ENCODE measurements at places on chromosomes 2 and 18.

- DNase-seq = no peak
Measured at GRCh38 chr2:1219901-1220573, 193.2 kb upstream of the TPO start.

- DNase-seq = no peak
Measured at GRCh38 chr2:170739507-170740046, 24.4 kb downstream of the SP5 start.

DNA sequence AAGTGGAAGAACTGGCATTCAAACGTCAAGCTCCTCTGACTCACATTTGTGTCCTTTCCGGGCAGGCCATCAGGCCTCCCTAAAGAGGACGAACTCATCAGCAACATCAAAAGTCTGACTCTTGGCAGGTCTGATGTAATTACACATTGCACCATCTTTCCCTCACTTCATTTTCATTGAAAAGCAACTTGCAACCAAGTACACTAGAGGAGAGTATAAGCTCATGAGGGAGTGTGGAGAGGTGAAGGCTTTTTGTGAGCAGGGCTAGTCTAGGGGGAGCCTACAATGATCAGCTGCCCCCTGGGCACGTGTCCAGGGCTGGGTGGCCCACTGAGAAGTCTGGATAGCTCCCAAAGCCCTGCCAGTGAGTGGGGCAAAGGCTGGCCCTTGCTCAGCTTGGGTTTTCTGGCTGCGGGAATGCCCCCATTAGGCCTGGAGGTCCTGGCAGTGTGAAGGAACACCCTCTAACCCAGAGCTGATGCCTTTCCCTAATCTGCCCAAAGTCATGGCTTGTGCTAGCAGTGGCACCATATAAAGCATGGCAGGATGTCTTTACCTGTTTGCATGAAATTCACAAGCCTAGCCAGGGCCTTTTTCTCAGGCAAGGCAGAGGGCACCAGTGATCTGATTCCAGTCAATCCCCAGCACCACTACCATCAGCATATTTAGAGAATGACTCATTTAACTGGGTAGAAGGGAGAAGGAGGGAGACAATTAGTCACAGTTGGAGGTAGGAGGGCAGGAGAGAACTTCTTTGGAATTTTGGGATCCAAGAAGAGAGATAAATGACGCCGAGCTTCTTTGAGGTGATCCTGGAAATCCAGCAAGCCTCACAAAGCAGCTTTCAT, 8.5 kb upstream of the DAW1 start:
- DNase-seq = no peak

GRCh38 chr18:79798999-79799370, 1.2 kb downstream of the KCNG2 start:
- no peak for DNase-seq

GRCh38 chr2:196182439-196183171, 11.2 kb upstream of the STK17B start:
- no peak for DNase-seq

- no peak for DNase-seq
Measured at GRCh38 chr2:201258666-201259615, 1.4 kb upstream of the CASP8 start.

GRCh38 chr2:8472545-8473323, 209.1 kb upstream of the ID2 start:
- no peak for DNase-seq

GRCh38 chr2:178530625-178531142, 50.4 kb downstream of the PLEKHA3 start:
- no peak for DNase-seq

- no peak for DNase-seq
Measured at GRCh38 chr2:152200565-152201465, 25.3 kb upstream of the STAM2 start.

GRCh38 chr2:95234286-95234785, 27.0 kb downstream of the ZNF892 start:
- DNase-seq = no peak

DNA sequence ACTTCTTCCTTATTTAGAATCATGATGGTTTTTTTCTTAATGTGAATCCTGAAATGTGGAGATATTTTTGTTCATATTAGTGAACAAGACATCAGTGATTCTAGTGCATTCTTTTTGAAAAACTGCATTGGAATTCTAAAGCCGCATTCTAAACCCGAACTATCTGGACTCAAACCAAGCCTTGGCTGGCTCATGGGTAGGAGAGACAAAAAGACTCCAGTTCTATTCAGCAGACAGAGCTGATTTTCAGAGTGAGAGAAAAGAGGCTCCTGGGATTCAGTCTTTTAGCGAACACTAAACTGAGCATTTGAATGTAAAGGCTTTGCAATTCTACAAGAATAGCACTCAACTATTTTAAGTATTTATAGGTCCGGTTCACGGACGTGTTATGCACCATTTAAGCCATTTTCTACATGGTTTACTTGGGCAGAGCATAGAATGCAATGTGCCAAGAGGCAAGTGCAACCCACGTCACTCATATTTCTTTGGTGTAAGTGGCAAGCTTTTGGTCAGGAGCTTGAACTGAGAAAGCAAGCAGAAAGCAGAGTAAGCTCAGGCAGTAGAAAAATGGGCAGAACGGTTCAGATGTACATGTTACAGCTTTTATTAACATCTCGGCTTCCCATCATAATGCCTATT, 227.3 kb upstream of the RAB12 start:
- DNase-seq = no peak

- DNase-seq = no peak
Measured at GRCh38 chr18:59988098-59988706, 88.4 kb downstream of the PMAIP1 start.

DNA sequence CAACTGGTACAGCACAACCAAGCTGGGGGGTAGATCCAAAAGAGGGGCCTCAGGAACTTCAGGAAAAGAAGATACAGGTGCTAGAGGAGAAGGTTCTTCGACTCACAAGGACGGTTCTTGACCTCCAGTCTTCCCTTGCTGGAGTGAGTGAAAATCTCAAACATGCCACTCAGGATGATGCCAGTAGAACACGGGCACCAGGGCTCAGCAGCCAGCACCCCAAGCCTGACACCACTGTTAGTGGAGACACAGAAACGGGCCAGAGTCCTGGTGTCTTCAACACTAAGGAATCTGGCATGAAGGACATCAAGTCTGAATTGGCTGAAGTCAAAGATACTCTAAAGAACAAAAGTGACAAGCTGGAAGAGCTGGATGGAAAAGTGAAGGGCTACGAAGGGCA, 43.8 kb downstream of the EMILIN2 start:
- no peak for DNase-seq

GRCh38 chr2:162317058-162317742, 1.3 kb downstream of the IFIH1 start:
- DNase-seq = no peak

- DNase-seq = no peak
Measured at GRCh38 chr2:85259101-85259590, 68.6 kb downstream of the TGOLN2 start.

GRCh38 chr2:207534417-207534816, 4.7 kb downstream of the CREB1 start:
- no peak for DNase-seq

DNA sequence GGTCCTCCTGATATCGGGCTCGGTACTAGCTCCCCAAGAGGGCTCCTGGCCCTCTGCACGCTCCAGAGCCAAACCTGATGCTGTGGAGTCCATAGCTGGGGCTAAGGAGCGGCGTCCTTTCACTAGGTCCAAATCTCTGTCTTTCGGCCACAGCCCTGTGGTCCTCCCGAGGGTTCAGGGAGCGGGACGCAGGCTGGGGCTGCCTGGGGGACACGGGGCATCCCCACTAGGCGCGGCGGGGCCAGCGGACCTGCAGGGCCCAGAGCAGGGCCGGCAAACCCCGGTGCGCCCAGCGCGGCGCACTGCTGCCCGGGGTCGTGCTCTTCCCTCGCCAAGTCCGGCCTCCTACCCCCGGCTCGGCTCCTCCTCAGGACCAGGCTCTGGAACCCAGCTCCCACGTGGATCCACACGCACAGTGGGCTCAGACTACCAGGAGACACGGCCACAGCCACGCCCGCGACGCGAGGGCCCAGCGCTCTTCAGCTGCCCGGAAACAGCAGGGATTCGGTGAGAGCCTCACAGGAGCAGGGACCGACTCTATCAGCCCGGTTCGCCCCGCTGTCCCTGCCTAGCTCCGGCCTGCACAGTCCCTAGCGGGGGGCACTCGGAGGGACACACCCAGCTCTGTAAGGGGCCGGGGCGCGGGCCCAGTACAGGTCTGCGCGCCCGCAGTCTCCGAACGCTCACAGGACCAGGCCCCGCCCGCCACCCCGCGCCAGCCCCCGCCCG, 593 bp downstream of the ZNF514 start:
- DNase-seq = no peak

GRCh38 chr2:17208511-17208910, 309.7 kb downstream of the RAD51AP2 start:
- no peak for DNase-seq

- DNase-seq = no peak
Measured at GRCh38 chr2:127624320-127624755, 21.6 kb upstream of the GPR17 start.

GRCh38 chr18:79944126-79944731, 7.2 kb downstream of the SLC66A2 start:
- DNase-seq = no peak

- DNase-seq = no peak
Measured at GRCh38 chr2:205139822-205140463, 542.4 kb upstream of the NRP2 start.

DNA sequence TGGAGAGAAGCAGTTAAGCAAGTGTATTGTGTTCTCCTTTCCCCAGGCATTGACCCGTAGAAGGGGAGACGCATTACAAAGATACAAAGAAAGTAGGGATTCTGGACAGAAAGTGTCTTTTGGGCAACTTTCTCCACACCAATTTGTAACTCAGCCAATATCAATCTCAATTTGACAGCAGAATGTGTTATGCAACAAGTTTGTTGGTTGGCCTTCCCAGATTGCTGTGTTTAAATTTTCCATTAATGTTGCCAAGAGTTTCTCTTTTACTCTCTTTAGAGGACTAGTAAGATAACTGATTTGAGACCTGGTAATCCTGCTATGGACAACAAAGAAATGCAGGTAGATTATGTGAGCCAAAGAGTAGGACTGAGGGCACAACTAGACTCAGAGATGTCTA, 279.6 kb downstream of the ZNF804A start:
- no peak for DNase-seq

- DNase-seq = no peak
Measured at GRCh38 chr2:211161236-211161635, 604.8 kb downstream of the CPS1 start.

- DNase-seq = no peak
Measured at GRCh38 chr2:232085826-232086425, 124.4 kb downstream of the DIS3L2 start.

DNA sequence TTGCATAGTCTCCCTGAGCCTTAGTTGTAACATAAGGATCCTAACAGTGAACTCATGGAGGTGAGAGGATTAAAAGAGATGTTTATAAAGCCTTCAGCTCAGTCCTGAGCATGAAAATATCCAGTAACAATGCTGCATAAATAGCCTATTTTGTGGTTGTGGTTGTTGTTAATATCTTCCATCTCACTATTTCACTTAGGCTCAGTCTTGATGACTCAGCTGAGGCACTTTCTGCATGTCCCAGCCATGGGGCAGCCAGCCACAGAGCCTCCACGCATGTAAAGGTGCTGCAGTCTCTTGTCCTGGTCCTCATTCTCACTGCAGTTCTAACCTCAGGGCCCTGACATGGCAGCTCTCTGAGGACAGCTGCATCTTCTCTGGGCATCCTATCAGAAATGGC, 218.8 kb upstream of the PKDCC start:
- DNase-seq = no peak

DNA sequence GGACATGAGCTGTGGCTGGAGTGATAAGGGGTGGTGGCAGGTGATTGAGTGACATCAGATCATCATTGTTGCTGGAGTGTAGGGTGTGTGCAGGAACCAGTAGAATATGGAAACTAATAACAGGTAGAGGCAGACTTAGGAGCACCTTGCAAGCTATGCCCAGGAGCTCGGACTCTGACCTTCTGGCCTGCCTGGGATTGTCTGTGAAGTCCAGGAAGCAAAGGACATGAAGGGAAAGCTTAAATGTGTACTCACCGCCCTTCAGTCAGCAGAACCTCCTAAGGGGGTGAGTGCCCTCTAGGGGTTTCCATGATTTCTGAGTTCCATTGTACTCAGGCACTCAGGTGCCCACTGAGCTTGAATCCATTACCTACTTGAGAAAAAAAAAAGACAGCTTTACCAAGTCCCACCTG, 104.2 kb downstream of the CRIM1 start:
- DNase-seq = no peak

DNA sequence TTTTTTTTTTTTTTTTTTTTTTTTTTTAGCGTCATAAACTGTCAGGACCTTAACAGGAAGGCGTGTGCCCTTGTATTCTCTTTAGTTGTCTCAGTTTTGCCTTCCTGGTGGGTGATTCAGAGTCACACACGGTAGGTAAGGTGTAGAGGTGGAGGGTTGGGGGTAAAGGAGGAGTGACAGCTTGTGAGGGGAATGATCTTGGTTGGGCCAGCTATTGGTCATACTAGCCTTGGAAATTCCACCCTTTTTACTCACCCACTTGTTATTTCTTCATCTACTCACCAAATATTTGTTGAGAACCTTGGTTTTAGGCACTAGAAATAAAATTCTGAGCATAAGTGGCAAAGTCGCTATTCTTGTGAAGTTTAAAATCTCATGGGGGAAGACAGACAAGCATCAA, 22.2 kb downstream of the SMIM21 start:
- DNase-seq = no peak

GRCh38 chr2:207501802-207502576, 27.8 kb upstream of the CREB1 start:
- DNase-seq = no peak

GRCh38 chr2:25312958-25313710, 28.6 kb downstream of the DNMT3A start:
- no peak for DNase-seq

- no peak for DNase-seq
Measured at GRCh38 chr2:46800218-46800617, 115.4 kb downstream of the MCFD2 start.

- DNase-seq = no peak
Measured at GRCh38 chr2:134621939-134622705, 96.7 kb downstream of the TMEM163 start.

DNA sequence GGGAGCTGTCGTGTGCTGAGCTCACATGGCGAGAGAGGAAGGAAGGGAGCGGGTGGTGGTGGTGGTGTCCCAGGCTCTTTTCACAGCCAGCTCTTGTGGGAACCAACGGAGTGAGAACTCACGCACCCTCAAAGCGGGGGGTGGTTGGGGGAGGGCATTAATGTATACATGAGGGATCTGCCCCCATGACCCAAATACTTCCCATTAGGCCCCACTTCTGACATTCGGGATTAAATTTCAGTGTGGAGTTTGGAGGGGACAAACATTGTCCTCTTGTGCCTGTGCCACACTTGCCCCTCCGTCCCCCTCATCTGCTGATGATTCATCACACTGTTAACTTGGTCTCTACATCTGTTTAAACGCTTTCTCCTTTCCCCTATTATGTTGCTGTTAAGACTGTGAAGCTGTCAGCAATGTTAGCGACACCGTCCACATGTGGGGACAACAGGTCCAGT, 22.5 kb downstream of the INPP4A start:
- no peak for DNase-seq

DNA sequence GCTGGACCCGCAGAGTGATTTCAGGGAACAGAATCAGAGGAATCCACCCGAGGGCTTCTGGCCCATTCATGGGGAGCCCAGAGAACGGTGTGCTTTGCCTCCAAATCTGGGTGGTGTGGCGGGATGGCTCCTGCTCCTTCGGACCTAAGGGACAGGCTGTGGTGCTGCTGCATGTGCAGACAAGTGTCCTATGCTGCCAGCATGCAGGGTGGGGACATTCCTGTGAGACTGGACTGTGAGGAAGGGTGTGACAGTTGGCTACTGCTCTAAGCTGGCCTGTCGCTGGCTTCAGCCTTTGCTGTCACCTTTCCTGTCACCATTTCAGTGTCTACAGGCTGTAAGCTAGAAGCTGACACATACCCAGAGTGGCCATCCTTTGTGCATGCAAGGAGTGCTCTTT, 2.9 kb upstream of the SLC4A3 start:
- no peak for DNase-seq

- no peak for DNase-seq
Measured at GRCh38 chr18:48563027-48563426, 24.2 kb downstream of the CTIF start.
